ENCODE measurements at places on chromosomes 6 and 20.

- no peak for DNase-seq
Measured at GRCh38 chr20:48652961-48653705, 174.7 kb downstream of the PREX1 start.

DNA sequence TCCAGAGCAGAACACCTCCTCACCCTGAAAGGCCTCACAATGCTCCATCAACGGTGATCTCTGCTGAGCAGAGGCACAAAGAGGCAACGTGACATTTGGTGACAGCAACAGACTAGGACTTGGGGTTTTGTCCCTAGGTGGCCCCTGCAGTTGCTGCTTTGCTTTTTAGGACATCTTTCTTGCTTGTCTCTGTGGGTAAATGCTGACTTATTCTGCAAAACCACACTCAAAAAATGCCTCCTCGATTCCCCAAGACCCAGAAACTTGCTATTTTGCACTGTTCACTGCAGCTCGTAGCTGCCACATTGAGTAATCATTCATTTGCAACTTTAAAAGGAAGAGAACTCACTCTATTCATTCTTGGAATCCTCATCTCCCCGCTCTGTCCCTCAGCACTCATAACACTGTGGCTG is 209.9 kb downstream of the LY86 start:
- no peak for DNase-seq

- DNase-seq, result no peak
Measured at GRCh38 chr6:35795453-35796071, 1.6 kb downstream of the CLPS start.

DNA sequence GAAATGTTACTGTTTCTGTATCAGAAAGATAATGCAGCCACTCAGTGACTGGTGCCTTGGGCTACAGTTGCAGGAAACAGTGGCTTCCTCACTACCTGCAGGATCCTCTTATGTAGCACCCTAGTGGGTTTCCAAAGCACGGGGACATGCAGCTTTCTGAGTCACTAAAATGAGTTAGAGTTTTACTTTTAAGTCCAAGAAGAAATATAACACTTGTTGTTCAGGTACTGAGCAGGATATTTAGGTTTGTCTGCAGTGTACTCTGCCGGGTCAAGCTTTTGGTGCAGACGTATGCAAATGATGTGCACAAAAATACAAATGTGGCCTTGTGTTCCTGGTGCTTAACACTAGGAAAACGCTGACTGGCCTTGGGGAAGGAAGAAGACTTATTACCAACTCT is 22.0 kb downstream of the ACSS1 start:
- DNase-seq, result no peak

DNA sequence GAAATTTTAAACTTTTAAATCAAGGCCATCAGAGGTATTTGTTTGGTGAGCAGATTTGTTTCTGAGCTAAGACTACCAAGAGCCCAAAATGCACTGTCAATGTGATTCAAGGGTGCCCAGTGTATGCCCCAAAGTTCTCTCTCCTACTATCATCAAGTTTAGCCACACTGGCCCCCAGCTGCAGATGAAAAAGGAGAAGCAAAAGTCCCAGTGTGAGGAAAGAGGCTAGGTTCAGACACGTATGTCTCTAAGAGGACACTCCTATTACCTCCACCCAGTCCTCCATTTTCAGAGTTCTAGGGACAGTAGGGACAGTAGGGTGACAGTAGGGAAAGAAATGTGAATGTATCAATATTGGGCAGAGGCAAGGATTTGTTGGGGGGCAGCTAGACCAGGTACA is 230.8 kb downstream of the CD83 start:
- no peak for DNase-seq

DNA sequence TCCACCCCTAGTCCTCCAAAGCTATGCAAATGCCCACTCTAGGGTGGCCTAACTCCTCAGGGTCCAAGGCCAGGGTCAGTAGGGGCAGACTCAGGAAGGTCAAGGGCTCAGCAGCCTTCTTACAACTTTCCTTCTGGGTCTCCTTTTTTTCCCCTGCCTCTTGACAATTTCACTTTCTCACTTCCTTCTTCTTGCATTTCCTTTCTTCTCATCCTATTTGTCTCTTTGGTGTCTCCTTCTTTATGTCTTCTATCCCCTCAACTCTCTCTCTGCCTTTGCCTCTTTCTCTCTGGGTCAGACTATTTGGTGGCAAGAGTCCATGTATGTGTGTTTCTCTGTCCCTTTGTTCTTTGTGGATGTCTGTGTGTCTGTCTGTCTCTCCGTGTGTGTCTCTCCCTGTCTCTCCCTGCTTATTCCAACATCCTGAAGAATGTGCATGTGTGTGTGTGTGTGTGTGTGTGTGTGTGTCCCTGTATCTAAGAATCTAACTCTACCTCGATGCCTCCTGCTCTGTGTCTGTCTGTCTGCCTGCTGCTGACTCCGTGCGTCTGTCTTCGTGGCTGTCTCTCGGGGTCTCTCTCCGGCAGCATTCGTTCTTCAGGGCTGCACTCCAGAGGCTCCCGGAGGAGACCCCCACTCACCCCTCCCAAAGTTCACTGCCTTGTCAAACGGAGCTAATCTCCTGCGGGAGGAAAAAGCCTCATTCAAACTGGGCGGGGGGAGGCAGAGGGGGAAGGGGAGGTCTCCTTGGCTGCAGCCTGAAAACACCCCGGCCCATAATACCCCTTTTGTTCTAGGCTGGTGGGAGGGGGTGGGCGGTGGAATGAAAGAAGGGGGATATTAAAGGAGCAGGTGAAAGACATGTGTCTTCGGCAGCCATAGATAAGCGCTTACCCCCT is 51.7 kb upstream of the FOXP4 start:
- no peak for DNase-seq

GRCh38 chr20:62595491-62595890 is 46.8 kb upstream of the SLCO4A1 start:
- DNase-seq, result no peak

Measured in CD4-positive, alpha-beta T cell treated with Interleukin-17A for 1 hour (primary cell).